Vein endothelial cell (primary cell): ENCODE measurements at places on chromosomes 2 and 18. TPM values are rescaled to one million over a fixed set of nuclear protein-coding genes. Genes with fewer than 3 reads are reported as not detected.

MDH1B gene
- 0.33 and 0.57 TPM in 2 replicates for total RNA-seq

GPR39 gene
- total RNA-seq = under 0.01 and 0.10 TPM in 2 replicates

ASAP2 gene
- 68.0 and 72.8 TPM in 2 replicates for total RNA-seq

MOGAT1 gene
- not detected in 2 replicates for total RNA-seq

OSBPL6 gene
- 6.7 and 8.5 TPM in 2 replicates for total RNA-seq

FTCDNL1 gene
- 0.67 TPM in 1 of 2 replicates, not detected in the other for total RNA-seq

SLC9A4 gene
- under 0.01 TPM in 2 replicates for total RNA-seq

GAD1 gene
- 0.33 TPM in 1 of 2 replicates, not detected in the other for total RNA-seq

ZNF519 gene
- 3.9 and 7.5 TPM in 2 replicates for total RNA-seq

ARHGAP25 gene
- total RNA-seq = 5.2 and 8.2 TPM in 2 replicates

ZDBF2 gene
- total RNA-seq = 13.4 and 13.5 TPM in 2 replicates

PROKR1 gene
- total RNA-seq = under 0.01 TPM in 1 of 2 replicates, not detected in the other

PRSS56 gene
- total RNA-seq = not detected in 2 replicates

REG3A gene
- not detected in 2 replicates for total RNA-seq

PFN4 gene
- total RNA-seq = 0.38 TPM in 1 of 2 replicates, not detected in the other

ARL5A gene
- 87.6 and 109 TPM in 2 replicates for total RNA-seq

MGAT4A gene
- total RNA-seq = 65.3 and 100 TPM in 2 replicates

SRD5A2 gene
- not detected in 2 replicates for total RNA-seq

CNGA3 gene
- total RNA-seq = not detected in 2 replicates

IL37 gene
- 0.19 TPM in 1 of 2 replicates, not detected in the other for total RNA-seq

BZW1 gene
- 688 and 724 TPM in 2 replicates for total RNA-seq

PAX8 gene
- total RNA-seq = 0.48 and 1.3 TPM in 2 replicates

KIF1A gene
- under 0.01 TPM in 1 of 2 replicates, not detected in the other for total RNA-seq

THSD7B gene
- under 0.01 TPM in 1 of 2 replicates, not detected in the other for total RNA-seq

AQP12A gene
- total RNA-seq = not detected in 2 replicates

C2orf92 gene
- 2.0 and 2.3 TPM in 2 replicates for total RNA-seq

ITM2C gene
- total RNA-seq = 3.4 and 5.2 TPM in 2 replicates

TWIST2 gene
- total RNA-seq = 1.6 and 1.8 TPM in 2 replicates

HOXD13 gene
- not detected in 2 replicates for total RNA-seq

CROCC2 gene
- not detected in 2 replicates for total RNA-seq

UGT1A6 gene
- total RNA-seq = not detected in 2 replicates
